Upper lobe of right lung (tissue), 1 donor: ENCODE measurements at places on chromosomes 16 and 17.
A peak's percentile ranks its signal among the peaks of the same experiment; 100 is the strongest.

DNA sequence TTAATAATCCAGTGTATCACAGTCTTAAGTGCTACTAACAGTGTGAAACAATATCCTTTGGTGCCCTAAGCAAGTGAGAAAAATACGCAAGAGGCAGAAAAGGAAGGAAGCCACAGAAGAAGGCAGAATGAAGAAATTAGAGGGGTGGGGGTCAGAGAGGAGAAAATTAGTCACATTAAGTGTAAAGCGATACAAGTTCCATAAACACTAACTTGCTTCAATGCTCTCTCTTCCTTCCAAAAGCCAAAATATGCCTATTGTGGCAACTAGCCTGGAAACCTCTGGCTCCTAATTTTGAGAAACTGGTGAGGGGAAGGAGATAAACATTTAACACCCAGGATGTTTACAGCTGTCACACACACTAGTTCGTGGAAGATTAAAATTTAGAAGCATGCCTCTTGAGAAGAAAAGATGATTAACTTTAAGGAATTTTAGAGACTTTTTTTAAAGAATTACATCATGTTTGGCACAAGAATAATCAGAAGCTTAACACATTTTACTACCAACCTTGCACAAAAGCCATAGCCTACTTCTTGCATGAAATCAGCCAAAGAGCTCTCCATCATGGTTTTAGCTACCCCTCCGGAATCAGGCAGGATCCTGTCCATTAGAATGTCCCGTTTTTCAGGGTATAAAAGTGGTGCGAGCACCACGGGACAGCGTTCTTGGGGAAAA lies 44.7 kb downstream of the CNOT1 start:
- no peak overlapping the region for H3K4me3 ChIP-seq
- H3K4me1 ChIP-seq: no peaks in the 10 kb centered on the region
- H3K27me3 ChIP-seq: no peaks in the 10 kb centered on the region

- DNase-seq: peak; percentile 79
- H3K4me3 ChIP-seq: peak overlapping the region; percentile 82
- peaks cover 27% of the 10 kb centered on the region for H3K36me3 ChIP-seq
- no peaks in the 10 kb centered on the region for H3K27me3 ChIP-seq
- peak overlapping the region; percentile 96 for H3K27ac ChIP-seq
Observed at GRCh38 chr16:89720551-89720812, 216 bp downstream of the VPS9D1 start.

DNA sequence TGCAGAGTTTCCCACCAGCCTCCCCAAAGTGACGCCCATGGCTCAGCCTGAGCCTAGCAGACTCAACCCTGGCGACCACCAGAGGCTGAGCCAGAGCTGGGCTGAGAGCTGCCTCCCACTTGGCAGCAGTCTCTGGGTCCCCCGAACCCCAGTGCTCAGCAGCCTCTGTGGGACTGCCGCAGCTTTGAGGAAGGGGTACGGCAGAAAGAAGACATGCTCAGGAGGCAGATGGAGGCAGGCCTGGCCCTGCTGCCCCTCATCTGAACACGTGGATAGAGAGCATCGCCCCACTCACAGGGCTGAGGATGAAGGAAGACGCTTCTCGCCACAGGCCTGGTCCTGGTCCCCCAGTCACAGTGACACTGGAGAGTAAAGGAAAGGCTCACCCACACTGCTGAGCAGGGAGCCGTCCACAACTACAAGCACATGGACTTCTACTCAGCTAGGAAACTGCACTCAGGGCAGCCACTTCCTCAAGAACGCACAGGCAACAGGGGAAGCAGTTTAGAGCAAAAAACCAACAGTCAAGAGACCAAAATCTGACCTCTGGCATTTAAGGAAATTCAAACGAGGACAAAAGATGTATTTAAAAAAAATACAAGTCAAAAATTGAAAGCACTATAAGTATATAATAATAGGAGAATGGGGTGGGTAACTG lies 45.2 kb upstream of the GSG1L start:
- H3K27me3 ChIP-seq: no peaks in the 10 kb centered on the region
- H3K4me3 ChIP-seq: no peak overlapping the region
- peaks cover 97% of the 10 kb centered on the region for H3K36me3 ChIP-seq
- H3K4me1 ChIP-seq: no peaks in the 10 kb centered on the region
- DNase-seq: no peak
- no peak overlapping the region for H3K27ac ChIP-seq

DNA sequence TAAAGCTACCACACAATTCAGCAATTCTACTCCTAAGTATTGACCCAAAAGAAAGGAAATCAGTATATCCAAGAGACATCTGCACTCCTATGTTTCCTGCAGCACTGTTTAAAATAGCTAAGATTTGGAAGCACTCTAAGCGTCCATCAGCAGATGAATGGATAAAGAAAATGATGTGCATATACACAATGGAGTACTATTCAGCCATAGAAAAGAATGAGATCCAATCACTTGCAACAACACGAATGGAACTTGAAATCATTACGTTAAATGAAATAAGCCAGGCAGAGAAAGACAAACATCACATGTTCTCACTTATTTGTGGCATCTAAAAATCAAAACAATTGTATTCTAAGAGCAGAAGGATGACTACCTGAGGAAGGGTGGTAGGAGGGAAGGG lies 1.5 kb downstream of the SLFN11 start:
- peak overlapping the region; percentile 66 for H3K4me3 ChIP-seq
- no peaks in the 10 kb centered on the region for H3K27me3 ChIP-seq
- no peak overlapping the region for H3K27ac ChIP-seq
- no peaks in the 10 kb centered on the region for H3K36me3 ChIP-seq
- peaks cover 26% of the 10 kb centered on the region for H3K4me1 ChIP-seq

- no peak for DNase-seq
- no peaks in the 10 kb centered on the region for H3K27me3 ChIP-seq
- H3K4me3 ChIP-seq: no peak overlapping the region
- H3K36me3 ChIP-seq: no peaks in the 10 kb centered on the region
- H3K4me1 ChIP-seq: peaks cover 35% of the 10 kb centered on the region
Observed at GRCh38 chr17:4849011-4849536, 15.9 kb downstream of the MINK1 start.

DNA sequence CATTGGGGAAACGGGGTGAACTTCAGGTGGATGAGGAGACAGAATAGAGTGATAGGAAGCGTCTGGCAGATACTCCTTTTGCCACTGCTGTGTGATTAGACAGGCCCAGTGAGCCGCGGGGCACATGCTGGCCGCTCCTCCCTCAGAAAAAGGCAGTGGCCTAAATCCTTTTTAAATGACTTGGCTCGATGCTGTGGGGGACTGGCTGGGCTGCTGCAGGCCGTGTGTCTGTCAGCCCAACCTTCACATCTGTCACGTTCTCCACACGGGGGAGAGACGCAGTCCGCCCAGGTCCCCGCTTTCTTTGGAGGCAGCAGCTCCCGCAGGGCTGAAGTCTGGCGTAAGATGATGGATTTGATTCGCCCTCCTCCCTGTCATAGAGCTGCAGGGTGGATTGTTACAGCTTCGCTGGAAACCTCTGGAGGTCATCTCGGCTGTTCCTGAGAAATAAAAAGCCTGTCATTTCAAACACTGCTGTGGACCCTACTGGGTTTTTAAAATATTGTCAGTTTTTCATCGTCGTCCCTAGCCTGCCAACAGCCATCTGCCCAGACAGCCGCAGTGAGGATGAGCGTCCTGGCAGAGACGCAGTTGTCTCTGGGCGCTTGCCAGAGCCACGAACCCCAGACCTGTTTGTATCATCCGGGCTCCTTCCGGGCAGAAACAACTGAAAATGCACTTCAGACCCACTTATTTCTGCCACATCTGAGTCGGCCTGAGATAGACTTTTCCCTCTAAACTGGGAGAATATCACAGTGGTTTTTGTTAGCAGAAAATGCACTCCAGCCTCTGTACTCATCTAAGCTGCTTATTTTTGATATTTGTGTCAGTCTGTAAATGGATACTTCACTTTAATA lies 7.0 kb upstream of the TMEM235 start:
- peaks cover 5% of the 10 kb centered on the region for H3K4me1 ChIP-seq
- no peak overlapping the region for H3K4me3 ChIP-seq
- H3K27ac ChIP-seq: no peak overlapping the region
- H3K36me3 ChIP-seq: no peaks in the 10 kb centered on the region

DNA sequence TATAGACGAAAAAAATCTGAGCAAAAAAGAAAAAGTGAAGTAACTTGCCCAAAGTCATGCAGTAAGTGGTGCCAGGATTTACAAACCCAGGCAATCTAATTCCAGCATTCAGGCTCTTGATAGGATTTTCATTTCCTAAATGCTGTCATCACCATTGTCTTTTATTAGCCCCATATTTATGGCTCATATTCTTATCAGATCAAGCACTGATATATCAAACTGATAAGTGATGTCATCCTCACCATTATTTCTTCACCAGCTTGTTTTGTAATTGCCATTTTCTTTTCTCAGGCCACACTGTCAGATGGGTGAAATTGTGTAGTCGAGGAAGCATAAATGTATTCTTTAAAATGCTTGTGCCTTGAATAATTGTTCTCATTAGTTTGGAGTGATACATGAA lies 1.3 kb downstream of the RAD51C start:
- no peak for DNase-seq
- H3K27me3 ChIP-seq: no peaks in the 10 kb centered on the region
- no peak overlapping the region for H3K4me3 ChIP-seq
- no peaks in the 10 kb centered on the region for H3K36me3 ChIP-seq
